Muscle of leg (tissue), 16 donors: ENCODE measurements at places on chromosomes 16 and 17. TPM values are rescaled to one million over a fixed set of nuclear protein-coding genes. Genes with fewer than 3 reads are reported as not detected.

- no peak for DNase-seq
- peaks cover 16% of the 10 kb centered on the region for H3K4me1 ChIP-seq
- no peaks in the 10 kb centered on the region for H3K27me3 ChIP-seq
- no peaks in the 10 kb centered on the region for H3K36me3 ChIP-seq
- peak overlapping the region; percentile 60 for H3K27ac ChIP-seq
- H3K4me3 ChIP-seq, result no peak overlapping the region
These were observed 22.1 kb downstream of the CYTH1 start for GRCh38 chr17:78759969-78760352.

GRCh38 chr17:62692721-62693431, 65.4 kb downstream of the MRC2 start:
- peaks cover 25% of the 10 kb centered on the region for H3K36me3 ChIP-seq
- no peak for DNase-seq
- no peaks in the 10 kb centered on the region for H3K27me3 ChIP-seq
- H3K4me1 ChIP-seq, result peaks cover 21% of the 10 kb centered on the region

CCDC144A gene
- 6.5 TPM for total RNA-seq

PMFBP1 gene
- total RNA-seq, result 0.40 TPM

DNA sequence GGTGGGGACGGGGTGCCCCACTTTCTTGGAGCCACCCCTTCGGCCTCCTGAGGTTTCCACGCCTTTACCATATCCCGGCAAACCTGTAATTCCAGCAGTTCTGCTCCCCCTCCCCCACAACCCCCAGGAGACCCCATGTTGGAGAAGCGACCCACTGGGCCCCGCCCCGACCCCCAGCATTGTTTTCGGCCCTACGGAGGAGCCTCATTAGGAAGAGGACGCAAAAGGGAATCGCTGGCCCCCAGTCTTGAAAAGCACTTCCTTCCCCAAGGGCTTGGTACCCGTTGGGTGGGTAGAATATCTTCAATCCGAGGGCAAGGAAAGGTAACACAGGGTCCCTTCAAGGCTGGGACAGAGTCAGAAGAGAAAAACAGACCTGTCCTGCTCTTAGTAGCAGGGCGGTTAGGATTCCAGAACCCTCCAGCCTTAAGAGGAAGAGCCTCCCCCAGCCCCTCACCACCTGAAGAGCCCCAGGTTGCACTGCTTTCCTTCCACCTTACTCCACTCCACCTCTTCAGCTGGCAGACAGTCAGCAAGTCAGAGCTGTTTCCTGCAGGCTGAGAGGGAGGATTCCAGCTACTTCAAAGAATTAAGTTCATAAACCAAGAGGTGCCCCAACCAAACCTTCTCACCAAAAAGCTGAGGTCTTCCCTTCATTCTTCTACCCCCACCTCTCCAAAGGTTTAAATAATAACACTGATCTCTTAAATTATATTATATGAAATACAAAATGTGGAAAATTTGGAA, 803 bp upstream of the TLCD2 start:
- DNase-seq, result no peak
- peak overlapping the region; percentile 45 for H3K27ac ChIP-seq
- no peaks in the 10 kb centered on the region for H3K27me3 ChIP-seq
- peaks cover 35% of the 10 kb centered on the region for H3K36me3 ChIP-seq
